ENCODE measurements at places on chromosomes 1 and 21. TPM values are rescaled to one million over a fixed set of nuclear protein-coding genes. Genes with fewer than 3 reads are reported as not detected.

GRCh38 chr1:229696385-229696784 is 70.3 kb downstream of the URB2 start:
- no peaks in the 10 kb centered on the region for H3K36me3 ChIP-seq
- DNase-seq = no peak
- H3K27ac ChIP-seq = no peak overlapping the region
- H3K4me3 ChIP-seq = no peak overlapping the region
- no peaks in the 10 kb centered on the region for H3K4me1 ChIP-seq
- no peaks in the 10 kb centered on the region for H3K27me3 ChIP-seq

GRCh38 chr1:15344800-15345704 is 64.6 kb upstream of the EFHD2 start:
- H3K4me3 ChIP-seq = no peak overlapping the region
- peak overlapping the region; percentile 49 for H3K27ac ChIP-seq
- H3K4me1 ChIP-seq = peaks cover 18% of the 10 kb centered on the region
- DNase-seq = peak; percentile 59
- no peaks in the 10 kb centered on the region for H3K36me3 ChIP-seq

- no peaks in the 10 kb centered on the region for H3K4me1 ChIP-seq
- no peak overlapping the region for H3K4me3 ChIP-seq
- no peaks in the 10 kb centered on the region for H3K27me3 ChIP-seq
These were observed 539.2 kb upstream of the OLFM3 start for GRCh38 chr1:102535829-102536505.

- H3K27me3 ChIP-seq = no peaks in the 10 kb centered on the region
- peaks cover 10% of the 10 kb centered on the region for H3K4me1 ChIP-seq
- no peaks in the 10 kb centered on the region for H3K36me3 ChIP-seq
These were observed 38.8 kb downstream of the DNASE2B start for GRCh38 chr1:84436876-84437655.

- H3K4me1 ChIP-seq = peaks cover 10% of the 10 kb centered on the region
- no peaks in the 10 kb centered on the region for H3K27me3 ChIP-seq
- no peaks in the 10 kb centered on the region for H3K36me3 ChIP-seq
- no peak overlapping the region for H3K27ac ChIP-seq
These were observed 29.9 kb upstream of the TMEM61 start for GRCh38 chr1:54950369-54951163.

DNA sequence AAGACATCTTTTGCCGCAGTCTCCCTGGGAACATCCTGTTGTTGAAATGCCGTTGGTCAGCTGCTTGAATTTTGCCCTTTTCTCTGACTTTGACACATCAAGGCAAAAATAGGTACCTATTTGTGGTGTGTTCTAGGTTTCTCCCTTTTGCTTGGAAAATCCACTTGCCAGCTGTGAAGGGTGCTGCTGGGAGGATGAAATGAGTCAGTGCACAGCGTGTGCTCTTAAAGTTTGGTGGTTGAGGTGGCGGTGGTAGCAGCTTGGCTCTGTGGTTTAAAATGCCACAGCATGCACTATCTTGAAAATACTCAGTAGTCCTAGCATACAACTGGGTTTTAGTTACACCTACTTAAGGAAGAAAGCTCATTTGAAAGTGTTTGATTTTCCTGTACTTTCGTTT is 183.8 kb downstream of the DHRS3 start:
- peaks cover 5% of the 10 kb centered on the region for H3K36me3 ChIP-seq
- H3K4me1 ChIP-seq = peaks cover 60% of the 10 kb centered on the region
- no peaks in the 10 kb centered on the region for H3K27me3 ChIP-seq
- H3K4me3 ChIP-seq = peak overlapping the region; percentile 12
- peak overlapping the region; percentile 67 for H3K27ac ChIP-seq
- no peak for DNase-seq

DNA sequence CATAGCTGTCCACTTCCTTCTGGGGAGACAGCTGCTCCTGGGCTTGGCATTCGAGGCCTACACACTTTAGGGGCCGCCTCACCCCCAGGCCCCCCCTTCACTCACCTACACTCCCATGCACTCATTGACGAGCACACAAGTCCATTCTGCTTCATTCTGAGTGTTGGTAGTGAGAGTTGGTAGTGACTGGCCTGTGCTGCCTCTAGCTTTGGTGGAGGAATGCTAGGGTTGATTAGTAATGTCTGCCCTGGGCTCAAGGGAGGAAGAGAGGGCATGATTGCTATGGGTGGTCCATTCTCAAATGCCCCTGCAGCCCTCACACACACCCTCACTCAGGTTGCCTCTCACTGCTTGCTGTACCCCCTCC is 30.4 kb downstream of the TRIM11 start:
- no peaks in the 10 kb centered on the region for H3K36me3 ChIP-seq
- no peak overlapping the region for H3K4me3 ChIP-seq
- H3K27ac ChIP-seq = no peak overlapping the region
- peaks cover 11% of the 10 kb centered on the region for H3K4me1 ChIP-seq

DNA sequence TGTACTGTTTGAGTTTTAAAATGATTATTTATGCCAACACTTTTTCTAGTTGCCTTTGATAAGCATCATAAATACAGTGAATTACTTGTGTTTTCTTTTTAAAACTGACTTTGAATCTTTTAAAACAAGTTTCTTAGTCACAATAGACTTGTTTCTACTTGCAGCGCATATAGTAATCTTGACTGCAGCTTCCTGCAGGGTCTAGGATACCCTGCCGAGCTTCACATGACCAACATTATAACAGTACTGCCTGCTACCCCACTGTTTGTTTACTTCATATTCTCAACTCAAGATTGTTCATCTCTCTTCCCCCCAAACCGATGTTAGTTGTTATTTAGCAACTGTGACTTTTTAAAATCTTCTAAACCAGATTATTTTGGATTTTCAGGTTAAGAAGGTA is 751.3 kb upstream of the NEGR1 start:
- no peak for DNase-seq
- no peaks in the 10 kb centered on the region for H3K4me1 ChIP-seq
- no peaks in the 10 kb centered on the region for H3K36me3 ChIP-seq
- H3K27me3 ChIP-seq = no peaks in the 10 kb centered on the region
- no peak overlapping the region for H3K27ac ChIP-seq

- no peak for DNase-seq
- peak overlapping the region; percentile 39 for H3K4me3 ChIP-seq
- peaks cover 18% of the 10 kb centered on the region for H3K4me1 ChIP-seq
- H3K27ac ChIP-seq = no peak overlapping the region
- no peaks in the 10 kb centered on the region for H3K27me3 ChIP-seq
- H3K36me3 ChIP-seq = no peaks in the 10 kb centered on the region
These were observed 18.3 kb upstream of the VAMP3 start for GRCh38 chr1:7752512-7753417.

DNA sequence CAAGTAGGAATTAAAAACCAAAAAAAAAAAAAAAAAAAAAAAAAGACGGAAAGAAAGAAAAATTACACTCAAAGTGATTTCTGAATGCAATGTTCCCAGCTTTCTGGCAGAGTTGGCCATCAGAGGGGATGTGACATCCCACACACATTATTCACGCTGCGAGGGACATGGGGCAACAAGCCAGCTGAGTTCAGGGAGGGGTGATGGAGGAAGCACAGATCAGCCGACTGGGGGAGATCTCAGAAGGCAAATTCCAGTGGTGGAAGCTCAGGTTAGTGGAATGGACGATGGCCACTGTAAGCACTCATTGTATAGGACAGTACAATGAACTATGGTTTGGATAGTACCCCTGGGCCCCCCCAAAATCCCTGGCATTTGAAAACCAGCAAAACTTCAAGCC is 311.9 kb downstream of the PCP4 start:
- no peaks in the 10 kb centered on the region for H3K36me3 ChIP-seq
- H3K27me3 ChIP-seq = peaks cover 3% of the 10 kb centered on the region
- DNase-seq = no peak
- H3K4me3 ChIP-seq = no peak overlapping the region

GRCh38 chr1:21938732-21939538 is 1.8 kb upstream of the HSPG2 start:
- no peak for DNase-seq
- no peaks in the 10 kb centered on the region for H3K36me3 ChIP-seq
- no peaks in the 10 kb centered on the region for H3K27me3 ChIP-seq
- H3K4me3 ChIP-seq = no peak overlapping the region
- H3K27ac ChIP-seq = peak overlapping the region; percentile 21

The TNFRSF9 gene
- total RNA-seq = 0.47 TPM

The NCF2 gene
- 211 TPM for total RNA-seq

The BPNT1 gene
- total RNA-seq = 23.5 TPM

The KCNA10 gene
- total RNA-seq = not detected

The KDF1 gene
- total RNA-seq = 8.1 TPM

The RASSF5 gene
- total RNA-seq = 48.2 TPM

The AMY1B gene
- total RNA-seq = 5.8 TPM

The GFI1 gene
- 3.3 TPM for total RNA-seq

The SAMSN1 gene
- total RNA-seq = 21.5 TPM

The MIER1 gene
- 44.0 TPM for total RNA-seq

The ABL2 gene
- 27.0 TPM for total RNA-seq

The TMEM82 gene
- total RNA-seq = not detected
